Mesenteric fat pad (tissue), 1 donor: ENCODE measurements at places on chromosomes 4 and X. TPM values are rescaled to one million over a fixed set of nuclear protein-coding genes. Genes with fewer than 3 reads are reported as not detected.

Gene F8A1
- 32.8 TPM for total RNA-seq

Gene FAM184B
- total RNA-seq, result not detected

Gene SMIM10L2A
- 0.39 TPM for total RNA-seq

Gene ZFYVE28
- total RNA-seq, result 12.9 TPM

Gene HTN3
- total RNA-seq, result not detected

Gene TRIM2
- total RNA-seq, result 17.6 TPM

DNA sequence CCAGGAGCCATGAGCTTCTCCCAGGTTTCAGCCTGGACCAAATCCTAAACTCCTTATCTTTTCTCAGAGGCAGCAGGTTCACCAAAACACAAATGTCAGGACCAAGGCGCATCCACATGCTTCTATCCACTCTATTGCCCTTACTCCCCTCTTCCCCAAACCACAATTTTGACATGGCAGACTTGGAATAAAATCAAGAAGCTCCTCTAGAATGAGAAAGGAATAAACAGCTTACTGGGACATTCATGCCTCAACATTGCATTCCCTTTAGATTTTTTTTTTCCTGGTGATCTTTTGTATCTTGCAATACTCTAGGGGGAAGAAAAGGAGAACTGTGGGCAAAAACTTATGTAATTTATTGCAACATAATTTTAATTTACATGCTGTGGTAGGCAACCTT lies 119.1 kb downstream of the TSPAN5 start:
- no peak for DNase-seq

DNA sequence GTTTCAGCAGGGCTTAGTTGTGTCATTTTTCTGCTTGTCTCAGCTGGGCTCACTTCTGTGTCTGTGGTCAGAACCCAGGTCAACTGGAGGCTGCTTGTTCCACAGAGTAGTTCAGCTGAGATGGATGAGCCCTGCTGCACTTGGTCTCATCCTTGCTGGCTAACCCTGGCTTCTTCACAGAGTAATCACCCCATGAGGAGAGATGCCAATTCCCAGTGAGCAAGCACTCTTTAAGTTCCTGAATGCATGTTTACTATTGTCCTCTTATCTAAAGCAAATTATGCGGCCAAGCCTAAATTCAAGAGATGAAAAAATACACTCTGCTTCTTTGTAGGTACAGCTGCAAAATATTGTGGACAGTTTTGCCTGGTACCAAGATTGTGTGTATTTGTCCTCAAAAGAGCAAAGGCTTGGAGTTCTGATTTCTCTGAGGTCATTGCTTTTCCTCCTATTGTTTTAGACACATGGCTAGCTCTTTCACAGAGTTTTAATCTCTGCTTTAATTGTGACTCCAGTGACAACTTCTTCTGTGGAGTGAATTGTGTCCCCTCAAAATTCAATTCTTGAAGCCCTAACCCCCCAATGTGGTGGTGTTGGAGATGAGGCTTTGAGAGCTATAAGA lies 236.6 kb upstream of the ANKRD50 start:
- DNase-seq, result no peak
